ENCODE measurements at places on chromosomes 1 and 21.

GRCh38 chr1:31181515-31182343, 58.0 kb downstream of the NKAIN1 start:
- DNase-seq: peak; percentile 12

DNA sequence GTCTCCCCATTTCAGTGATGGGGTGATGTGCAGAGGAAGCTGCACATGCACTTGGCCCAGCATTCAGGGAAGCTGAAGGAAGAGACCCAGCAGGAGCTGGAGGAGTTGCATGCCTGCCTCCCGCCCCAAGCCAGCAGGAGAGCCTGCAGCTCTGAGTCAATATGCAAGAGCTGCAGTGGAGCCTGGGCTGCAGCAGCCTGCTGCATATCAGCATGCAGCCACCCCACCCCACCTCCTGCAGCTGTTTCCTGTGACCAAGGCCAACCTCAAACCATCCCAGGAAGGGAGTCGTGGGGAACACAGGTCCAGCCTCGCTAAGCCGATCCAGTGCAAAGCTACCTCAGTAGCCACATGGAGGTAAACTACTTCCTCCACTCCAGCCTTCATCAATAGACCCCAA, 18.9 kb downstream of the AGT start:
- no peak for DNase-seq

DNA sequence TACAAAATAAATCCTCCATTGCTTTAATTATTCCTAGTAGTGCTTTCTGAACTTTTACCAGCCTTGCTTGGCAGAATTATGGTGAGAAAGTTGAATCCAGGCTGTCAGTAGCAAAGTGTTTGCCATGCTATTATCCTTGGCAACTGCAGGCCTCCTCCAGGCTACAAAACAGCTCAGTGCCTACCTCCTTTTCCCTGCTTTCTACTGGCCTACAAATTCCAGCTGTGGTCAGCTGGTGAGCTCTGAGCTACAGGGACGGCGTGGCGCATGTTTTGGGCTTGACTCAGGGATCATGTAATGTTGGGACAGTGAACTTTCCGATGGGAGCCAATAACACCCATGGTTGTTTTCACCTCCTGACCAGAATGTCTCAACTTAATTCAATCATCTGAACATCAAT, 456.1 kb upstream of the ADAMTS5 start:
- DNase-seq: no peak

DNA sequence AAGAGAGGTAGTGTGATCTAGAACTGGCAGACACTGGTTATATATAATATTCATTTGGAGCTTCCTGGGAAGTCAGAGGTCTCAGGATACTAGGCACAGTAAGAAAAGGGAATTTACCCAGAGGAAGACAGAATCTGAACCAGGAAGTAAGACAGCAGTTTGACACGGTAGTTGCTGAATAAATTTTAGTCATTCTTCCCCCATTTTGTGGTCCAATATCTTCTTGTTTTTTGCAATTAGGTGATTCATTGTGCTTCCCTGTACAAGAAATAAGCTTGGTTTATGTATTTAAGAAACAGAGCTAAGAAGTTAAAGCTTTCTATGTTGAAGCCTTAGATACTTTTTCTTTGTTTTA, 1.3 kb downstream of the TMEM167B start:
- no peak for DNase-seq

GRCh38 chr1:164064501-164064900, 494.5 kb upstream of the PBX1 start:
- no peak for DNase-seq

GRCh38 chr1:10691740-10692125, 104.7 kb downstream of the CASZ1 start:
- DNase-seq: no peak

DNA sequence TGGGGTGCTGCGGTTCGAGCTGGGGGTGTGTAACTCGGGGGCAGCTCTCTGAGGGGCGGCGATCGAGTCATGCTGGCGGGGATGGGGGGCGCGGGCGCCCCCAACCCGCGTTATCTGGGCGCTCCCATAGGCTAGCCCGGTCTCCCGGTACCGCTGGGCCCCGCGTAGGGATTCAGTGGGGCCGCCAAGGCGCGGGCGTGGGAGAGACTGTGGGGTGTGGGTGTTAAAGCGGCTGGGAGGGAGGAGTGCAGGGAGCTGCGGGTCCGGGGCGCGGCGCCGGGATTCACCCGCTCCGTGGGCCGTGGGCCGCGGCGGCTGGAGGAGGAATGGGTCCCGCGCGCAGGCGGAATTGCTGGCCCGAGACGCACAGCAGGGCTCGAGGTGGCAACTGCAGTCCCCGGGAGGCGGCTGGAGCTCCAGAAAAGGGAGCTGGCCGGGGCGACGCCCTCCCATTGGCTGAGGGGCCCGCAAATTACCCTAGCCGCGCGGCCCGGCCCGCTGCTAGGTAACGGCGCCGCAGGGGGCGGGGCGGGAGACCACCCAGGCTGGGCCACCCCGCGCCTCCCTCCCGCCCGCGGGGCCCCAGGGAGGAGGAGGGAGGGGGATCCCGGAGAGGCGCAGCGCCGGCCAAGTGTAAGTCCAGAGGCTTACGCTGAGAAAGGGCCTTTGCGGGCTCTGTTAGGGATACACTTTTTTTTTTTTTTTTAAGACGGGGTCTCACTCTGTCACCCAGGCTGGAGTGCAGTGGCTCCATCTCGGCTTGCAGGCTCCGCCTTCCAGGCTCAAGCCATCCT, at the start of gene PTCH2:
Gene PTCH2 (minus strand): TSS at position 392 of the 794 bp plus-strand sequence. CDS start 321 bp downstream, at position 71.
- peak; percentile 39 for DNase-seq

GRCh38 chr1:181100934-181101333, 12.4 kb downstream of the IER5 start:
- DNase-seq: no peak

DNA sequence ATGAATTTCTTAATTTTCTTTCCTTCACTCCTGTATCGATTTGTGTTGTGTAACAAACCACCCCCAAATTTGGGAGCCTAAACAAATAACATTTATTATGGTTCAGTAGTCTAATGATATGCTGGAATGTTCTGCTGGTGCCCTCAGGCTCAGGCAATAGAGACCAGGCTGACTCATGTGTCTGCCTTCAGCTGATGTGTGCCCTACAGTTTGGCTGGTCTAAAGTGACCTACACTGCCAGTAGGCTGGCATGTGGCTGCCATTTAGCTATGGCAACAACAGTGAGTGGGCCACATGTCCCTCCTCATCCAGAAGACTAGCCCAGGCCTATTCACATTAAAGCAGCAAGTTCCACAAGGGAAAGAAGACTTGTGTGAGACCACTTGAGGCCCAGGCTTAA, 115.8 kb downstream of the PTPRC start:
- DNase-seq: no peak

- DNase-seq: no peak
Observed at GRCh38 chr21:34200288-34200905, 127.0 kb downstream of the MRPS6 start.

DNA sequence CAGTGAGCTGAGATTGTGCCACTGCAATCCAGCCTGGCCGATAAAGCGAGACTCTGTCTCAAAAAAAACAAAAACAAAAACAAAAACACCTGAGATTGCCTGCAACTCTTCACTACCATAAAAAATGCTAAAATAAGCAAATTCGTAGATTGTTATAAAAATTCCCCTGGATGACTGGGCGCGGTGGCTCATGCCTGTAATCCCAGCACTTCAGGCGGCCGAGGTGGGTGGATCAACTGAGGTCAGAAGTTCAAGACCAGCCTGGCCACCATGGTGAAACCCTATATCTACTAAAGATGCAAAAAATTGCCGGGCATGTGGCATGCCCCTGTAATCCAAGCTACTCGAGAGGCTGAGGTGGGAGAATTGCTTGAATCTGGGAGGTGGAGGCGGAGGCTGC, 10.7 kb downstream of the MED18 start:
- no peak for DNase-seq

DNA sequence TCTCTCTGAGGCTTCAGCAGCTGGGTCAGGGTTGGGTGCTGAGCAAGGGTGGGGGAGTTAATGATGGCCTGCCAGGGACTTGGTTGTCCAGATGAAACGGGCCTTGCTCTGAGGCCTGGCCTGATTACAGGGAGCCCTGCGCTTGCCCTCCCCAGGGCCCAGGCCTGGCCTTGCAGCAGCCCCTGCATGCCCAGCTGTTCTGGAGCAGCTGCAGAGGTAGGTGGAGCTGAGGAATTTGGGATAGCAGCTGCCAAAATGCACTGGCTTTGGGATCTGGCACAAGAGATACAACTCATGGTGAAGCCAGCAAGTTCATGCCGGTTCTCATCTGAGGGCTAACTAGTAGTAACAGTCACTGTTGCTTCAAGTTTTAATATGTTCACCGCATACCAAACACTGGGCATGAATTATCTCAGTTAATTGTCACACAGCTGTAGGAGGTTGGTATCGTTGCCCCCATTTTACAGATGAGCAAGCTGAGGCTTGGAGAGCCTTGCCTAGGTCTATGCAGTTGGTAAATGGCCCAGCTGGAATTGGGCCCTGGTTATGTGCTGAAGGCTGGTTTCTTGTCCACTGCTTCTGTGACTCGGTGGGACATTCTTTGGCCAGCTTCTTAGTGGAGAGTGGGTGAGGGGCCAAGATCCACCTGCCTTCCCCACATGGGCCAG, 7.3 kb upstream of the SERINC2 start:
- no peak for DNase-seq

DNA sequence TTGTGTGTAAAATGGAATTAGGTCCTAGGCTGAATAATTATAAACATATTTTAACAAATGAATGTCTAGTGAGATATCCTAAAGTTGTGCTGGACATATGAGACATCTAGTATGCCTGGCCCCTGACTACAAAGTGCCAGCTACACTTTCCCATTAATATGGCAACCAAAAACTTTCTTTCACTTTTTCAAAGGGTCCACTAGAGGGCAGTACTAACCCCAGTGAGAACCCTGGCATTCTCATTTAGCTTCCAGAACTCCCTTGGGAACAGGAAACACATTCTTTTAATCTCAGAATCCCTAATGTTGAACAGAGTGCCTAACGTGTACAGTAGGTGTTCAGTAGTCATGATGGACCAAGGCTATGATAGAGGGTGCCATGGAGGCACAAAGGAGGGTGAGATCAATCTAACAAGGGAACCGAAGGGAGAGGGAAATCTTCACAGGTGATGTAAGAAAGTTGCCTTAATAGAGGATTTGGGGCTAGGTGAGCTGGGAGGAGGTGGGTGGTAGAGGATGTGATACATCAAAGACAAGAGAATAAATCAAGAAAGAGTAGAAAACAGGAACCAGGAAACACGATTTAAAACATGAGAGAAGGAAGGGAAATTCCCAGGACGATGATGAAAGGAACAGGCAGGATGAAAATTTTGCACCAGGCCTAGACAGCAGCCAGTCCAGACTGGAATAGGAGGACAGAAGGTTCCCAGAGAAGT, 41.6 kb downstream of the NSL1 start:
- DNase-seq: peak; percentile 33

- DNase-seq: no peak
Observed at GRCh38 chr1:84834419-84835064, 58.5 kb downstream of the LPAR3 start.

GRCh38 chr21:25191141-25191540, 416.1 kb downstream of the MRPL39 start:
- DNase-seq: no peak

DNA sequence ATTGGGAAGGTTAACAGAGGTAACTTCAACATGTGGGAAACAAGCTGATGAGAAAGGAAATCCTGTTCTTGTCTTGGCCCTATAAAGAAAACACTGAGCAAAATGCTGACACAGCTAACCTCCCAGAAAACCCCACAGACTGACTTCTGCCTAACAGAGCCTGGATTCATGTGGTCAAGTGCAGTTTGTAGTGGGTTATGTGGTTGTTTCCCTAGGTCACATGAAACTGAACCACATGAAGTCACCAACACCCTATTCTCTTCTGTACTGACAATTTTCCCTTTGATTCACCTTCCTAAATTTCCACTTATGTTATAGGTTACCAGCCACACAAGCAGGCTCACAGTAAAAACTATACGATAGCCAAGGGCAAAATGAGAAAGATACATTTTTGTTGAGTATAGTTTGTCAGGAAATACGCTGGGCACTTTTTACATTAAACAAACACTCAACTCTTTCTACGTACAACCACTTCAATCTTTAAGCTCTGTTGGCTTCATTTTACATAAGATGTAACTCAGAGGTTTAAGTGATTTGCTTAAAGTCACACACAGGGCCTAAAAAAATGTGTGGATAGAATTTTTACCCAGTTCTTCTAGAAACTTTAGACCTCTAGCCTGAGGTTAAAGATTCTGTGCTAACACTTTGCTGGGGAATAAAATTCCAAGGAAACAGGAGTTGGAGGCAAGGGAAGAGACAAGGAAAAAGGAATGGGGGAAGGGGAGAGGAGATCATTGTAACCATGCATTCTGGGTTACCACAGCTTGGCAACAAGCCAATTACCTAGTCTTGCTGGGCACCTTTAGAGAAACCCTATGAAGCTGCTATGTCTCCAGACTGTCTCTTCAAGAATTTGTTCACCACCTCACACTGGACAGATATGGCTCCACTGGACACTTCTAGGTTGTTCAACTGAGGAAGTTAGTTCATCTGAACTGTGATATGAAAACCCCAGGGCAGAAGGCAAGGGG, 601.6 kb upstream of the USP24 start:
- DNase-seq: peak; percentile 41

DNA sequence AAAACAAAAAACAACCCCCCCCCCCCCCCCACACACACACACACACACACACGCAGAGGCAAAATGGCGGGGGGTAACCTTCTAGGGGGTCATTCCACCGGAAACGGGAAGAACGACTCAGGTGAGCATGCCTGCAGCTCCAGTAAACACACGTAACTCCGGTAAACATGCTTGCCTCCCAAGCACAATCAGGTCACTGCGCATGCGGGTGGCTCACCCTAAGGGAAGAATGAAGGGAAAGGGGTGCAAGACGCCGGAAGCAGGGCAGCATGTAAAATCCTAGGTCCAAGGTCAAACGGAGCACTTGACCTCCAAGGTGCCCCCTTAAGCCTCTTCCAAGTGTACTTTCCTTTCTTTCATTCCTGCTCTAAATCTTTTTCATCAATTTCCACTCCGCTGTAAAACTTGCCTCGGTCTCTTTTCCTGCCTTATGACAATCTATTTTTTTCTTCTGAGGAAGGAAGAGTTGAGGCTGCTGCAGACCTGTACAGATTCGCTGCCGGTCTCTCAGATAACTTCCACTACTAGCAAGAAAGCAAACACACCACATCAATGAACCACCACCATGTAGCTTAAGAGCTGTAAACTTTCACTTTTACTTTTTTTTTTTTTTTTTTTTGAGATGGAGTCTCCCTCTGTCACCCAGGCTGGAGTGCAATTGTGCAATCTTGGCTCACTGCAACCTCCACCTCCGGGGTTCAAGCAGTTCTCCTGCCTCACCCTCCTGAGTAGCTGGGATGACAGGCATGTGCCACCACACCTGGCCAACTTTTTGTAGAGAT, 21.0 kb upstream of the CBR3 start:
- DNase-seq: peak; percentile 79

- no peak for DNase-seq
Observed at GRCh38 chr1:223419561-223419960, 26.3 kb downstream of the CCDC185 start.
